NCI-H345 (cell line): ENCODE measurements at places on chromosomes 2 and 18.
A peak's percentile ranks its signal among the peaks of the same experiment; 100 is the strongest.

DNA sequence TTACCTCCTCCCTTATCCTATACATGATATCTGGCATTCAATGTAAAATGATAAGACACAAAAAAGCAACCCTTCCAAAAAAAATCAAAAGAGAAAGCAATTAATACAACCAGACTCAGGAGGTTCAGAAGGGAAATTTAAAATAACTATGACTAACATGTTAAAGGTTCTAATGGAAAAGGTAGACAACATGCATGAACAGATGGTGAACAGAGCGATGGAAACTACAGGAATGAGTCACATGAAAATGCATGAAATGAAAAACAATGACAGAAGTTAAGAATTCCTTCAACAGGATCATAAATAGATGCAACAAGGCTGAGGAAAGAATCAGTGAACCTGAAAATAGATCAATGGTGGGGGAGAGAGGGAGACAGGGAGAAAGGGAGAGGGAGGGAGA lies 26.1 kb upstream of the ERCC3 start:
- DNase-seq = no peak

DNA sequence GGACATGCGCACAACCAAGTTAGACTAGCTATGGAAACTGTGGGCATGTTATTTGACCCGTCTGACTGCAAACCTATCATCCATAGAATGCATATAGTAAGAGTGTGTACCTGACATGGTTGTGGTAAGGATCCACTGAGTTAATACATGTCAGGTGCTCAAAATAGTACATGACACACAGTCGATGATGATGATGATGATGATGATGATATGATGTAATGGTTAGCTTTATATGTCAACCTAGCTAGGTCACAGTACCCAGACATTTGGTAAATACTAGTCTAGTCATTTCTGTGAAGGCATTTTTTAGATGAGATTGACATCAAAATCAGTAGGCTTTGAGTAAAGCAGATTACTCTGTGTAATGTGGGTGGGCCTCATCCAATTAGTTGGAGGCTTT lies 204.1 kb downstream of the AFF3 start:
- no peak for DNase-seq

DNA sequence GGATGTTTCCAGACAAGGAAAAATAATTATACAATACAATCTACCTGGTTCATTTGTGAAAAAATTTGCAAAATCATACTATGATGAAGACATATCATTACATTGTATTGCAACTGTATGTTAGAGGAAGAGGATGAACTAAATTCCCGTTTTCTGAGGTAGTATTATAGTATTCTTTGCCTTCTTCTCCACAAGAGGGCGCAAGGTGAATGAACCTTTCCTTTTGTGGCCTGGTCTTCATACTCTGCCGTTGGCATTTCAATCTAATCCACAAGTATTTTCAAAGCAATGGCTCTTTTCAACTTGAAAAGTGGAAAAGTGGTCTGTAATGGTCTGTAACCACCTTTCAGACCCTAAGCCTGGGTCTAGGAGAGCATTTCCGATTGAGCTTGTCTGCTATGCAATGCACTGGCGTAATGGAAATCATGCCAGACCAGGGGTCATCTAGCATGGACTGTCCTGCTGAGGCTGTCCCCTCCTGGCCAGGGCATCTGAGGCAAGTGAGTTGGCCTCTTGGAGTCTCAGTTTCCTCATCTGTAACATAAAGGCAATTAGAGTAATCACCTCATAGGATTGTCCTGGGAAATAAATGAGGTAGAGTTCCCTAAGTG lies 30.8 kb upstream of the ZNF396 start:
- DNase-seq = peak; percentile 70

GRCh38 chr2:68351997-68352396 lies 13.1 kb upstream of the PLEK start:
- no peak for DNase-seq

DNA sequence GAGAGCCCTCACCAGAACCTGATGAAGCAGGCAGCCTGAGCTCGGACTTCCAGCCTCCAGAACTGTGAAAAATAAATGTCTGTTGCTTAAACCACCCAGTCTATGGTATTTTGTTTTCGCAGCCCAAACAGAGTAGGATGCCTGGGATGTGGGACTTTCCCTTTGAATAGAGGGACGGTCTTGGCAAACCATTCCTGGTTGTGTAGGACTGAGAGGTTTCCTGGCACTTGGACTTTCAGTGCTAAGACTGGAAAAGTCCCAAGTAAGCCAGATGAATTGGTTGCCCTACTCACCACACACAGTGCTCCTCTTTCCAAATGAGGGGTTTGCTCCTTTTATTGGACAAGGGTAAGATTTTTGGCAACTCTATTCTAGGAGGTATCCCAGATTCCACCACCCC lies 46.8 kb upstream of the ACMSD start:
- no peak for DNase-seq

DNA sequence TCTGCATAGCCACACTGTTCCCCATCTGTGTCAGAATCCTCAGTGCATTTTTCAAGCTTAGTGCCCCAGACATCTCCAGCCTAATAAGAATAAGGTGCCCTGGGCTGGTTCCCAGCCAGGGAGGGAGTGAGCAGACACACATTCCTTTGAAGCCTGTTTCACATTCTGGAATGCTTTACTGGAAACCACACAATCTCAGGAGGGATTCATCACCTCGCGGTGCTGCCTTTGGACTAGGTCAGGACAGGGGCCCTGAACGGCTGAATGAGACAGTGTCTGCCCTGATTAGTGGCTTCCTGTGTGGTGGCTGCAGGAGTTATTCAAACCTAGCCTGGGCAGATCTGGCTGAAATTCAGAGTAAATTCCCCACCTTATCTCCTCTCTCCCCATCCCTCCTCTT lies 108.0 kb upstream of the LDAH start:
- no peak for DNase-seq

DNA sequence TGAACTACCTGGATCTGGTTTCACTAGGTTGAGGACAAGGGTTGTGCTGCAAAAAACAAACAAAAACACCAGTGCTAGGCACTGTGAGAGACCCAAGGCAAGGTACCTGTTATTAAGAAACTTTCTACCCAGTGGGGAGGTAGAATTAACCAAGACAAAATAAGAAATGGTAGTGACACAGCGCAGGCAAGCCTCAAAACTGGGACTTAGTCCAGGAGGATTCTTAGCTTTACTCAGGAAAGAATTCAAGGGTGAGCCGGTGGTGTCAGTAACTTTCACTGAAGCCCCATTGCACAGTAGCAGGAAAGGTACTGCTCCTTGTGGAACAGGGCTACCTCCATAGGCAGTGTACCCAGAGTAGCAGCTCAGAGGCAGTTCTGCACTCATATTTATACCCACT lies 131.6 kb downstream of the SCG2 start:
- no peak for DNase-seq

DNA sequence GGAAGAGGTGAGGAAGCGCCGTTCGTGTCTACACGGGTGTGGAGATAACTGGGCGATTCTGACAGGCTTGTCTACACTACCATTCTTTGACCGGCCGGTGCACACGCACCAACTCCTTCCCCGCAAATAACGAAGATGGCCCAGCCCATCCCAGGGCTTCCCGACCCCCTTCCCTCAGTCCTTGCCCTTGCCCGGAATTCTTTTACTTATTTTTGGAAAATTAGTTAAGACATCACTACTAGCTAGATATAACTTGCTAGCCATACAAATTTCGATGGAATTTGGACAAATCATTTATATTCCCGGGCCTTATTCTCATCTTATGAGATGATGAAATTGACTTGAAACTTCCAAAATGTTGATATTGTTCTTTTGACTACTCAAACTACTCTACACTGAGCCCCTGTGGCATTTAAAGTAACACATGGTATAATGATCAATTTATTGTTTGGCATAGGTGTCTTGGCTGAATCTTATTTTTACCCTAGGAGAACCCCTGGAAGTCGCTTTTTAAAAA lies 1.3 kb downstream of the ERICH2 start:
- DNase-seq = no peak

- no peak for DNase-seq
Observed at GRCh38 chr2:237964194-237964577, 2.6 kb upstream of the UBE2F start.

GRCh38 chr2:96594282-96594681 lies 43.8 kb downstream of the KANSL3 start:
- DNase-seq = no peak

- DNase-seq = no peak
Observed at GRCh38 chr18:46718501-46719341, 38.1 kb downstream of the ST8SIA5 start.

GRCh38 chr2:159154366-159154765 lies 132.1 kb downstream of the WDSUB1 start:
- DNase-seq = no peak

- no peak for DNase-seq
Observed at GRCh38 chr18:8196238-8196637, 413.0 kb upstream of the RAB12 start.

GRCh38 chr2:57376985-57377384 lies 669.6 kb upstream of the VRK2 start:
- DNase-seq = peak; percentile 6

DNA sequence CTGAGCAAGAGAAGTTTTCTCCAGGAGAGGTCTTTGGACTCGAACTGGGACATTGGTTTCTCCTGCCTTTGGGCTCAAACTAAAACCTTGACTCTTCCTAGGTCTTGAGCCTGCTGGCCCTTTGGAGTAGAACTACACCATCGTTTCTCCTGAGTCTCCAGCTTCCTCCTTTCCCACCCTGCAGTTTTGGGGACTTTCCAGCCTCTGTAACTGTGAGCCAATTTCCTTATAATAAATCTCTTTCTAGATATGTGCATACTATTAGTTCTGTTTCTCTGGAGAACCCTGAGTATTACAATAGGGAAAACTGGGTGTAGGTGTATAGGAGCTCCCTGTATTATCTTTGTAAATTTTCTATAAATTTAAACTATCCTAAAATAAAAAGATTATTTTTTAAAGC lies 219.8 kb upstream of the AGAP1 start:
- no peak for DNase-seq

GRCh38 chr2:66164470-66164869 lies 270.5 kb upstream of the MEIS1 start:
- no peak for DNase-seq

- DNase-seq = no peak
Observed at GRCh38 chr2:634636-635388, 42.4 kb downstream of the TMEM18 start.

DNA sequence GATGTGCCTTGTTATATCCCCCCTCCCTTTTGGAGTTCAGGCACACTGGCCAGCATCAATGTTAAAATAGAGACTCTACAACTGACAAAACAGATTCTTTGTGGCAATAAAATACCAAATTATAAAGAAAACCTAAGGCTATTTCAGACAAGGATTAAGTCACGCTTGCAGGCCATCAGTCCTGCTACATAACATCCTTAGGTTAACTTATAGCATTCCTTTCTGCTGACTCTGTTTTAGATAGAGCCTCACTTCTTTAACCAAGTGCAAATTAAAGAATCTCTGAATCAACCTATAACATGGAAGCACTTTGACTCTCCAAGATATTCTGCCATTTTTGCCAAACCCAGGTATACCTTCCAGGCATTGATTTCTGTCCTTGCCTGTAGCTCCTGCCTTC lies 784.6 kb downstream of the RNF144A start:
- no peak for DNase-seq

GRCh38 chr2:38415728-38416291 lies 38.7 kb upstream of the ATL2 start:
- no peak for DNase-seq

DNA sequence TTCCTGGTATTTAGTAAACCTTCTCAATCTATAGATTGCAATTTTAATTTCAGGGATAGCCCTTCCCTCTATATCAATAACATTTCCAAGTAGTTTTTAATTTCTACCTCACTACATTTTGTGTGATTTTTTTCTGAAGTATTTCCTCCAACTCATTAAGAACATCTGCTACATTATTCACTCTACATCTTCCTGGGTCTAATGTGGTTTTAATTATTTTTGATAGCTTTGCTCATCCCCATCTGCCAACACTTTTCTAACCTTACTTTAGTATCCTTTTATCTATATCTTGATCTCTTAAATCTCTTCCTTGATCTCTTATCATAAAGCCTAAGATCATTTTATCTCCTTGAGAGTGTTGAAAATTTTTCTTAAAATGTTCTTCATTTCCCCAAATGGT lies 278.3 kb upstream of the CYP26B1 start:
- no peak for DNase-seq

- DNase-seq = no peak
Observed at GRCh38 chr2:162075689-162076132, 1.7 kb upstream of the DPP4 start.

GRCh38 chr2:127134833-127135830 lies 28.2 kb upstream of the BIN1 start:
- no peak for DNase-seq

DNA sequence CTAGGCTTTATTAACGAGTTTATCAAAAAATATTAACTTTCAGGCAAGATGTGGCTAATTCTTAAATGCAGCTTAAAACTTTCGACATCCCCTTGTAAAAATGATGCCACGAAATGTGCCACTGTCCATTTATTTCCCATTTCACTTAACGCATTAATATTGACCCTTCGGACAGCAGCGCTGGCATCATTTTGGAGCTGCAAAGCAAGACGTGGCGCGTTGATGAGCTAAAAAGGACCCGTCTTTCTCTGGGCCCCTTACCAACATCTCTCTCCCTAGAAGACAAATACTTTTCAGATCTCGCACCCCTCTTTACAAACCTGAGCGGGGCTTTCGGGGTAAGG lies 367.9 kb downstream of the MTX2 start:
- no peak for DNase-seq

DNA sequence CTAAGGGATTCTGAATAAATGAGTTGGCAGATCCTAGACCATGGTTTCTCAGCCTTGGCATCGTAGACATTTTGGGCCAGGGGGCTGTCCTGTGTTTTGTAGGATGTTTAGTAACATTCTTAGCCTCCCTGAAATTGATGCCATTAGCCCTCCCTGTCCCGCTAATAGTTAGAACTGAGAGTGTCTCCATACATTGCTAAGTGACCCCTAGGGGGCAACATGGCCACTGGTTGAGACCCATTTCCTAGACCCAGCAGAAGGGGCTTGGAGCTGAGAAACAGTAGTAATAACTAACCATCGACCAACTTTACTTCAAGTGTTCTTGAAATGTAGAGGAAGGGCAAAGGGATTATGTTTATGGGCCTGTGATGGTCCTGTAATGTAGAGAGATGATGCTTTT lies 40.8 kb downstream of the KCMF1 start:
- DNase-seq = no peak

DNA sequence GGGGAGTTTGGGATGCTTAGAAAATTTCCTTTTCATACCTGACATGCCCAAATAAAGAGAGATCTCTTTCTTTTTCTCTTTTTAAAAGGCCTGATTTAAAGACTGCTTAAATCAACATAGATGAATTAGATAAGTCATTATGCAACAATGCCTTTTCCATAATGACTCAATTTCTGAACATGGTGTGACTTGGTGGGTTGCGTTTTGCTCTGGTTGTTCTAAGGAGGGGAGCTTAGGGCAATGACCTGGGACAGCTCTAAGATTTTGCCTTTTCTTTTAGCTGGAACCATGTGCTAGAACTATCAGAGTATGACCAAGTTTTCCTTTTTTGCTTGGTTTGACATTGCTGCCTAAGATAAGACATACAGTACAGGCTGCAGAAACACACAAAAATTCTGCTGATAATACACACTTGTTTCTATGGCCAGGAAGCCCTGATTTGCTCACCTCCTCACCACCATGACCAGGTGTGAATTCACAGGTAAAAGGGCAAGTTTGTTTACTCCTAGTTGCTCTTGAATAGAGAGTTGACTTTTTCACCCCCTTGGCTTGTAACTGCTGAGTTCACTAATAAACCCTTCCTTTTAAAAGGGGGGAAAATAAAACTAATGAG lies 58.1 kb upstream of the IL1RL1 start:
- no peak for DNase-seq
